Stimulated activated CD8-positive, alpha-beta memory T cell treated with anti-CD3 and anti-CD28 coated beads, Interleukin-7, amount 100 ng/mL, for 1 hour (primary cell): ENCODE measurements at places on chromosomes 12 and 14.

- no peak for DNase-seq
Observed at GRCh38 chr14:24051176-24051788, 527 bp upstream of the CARMIL3 start.

- DNase-seq, result no peak
Observed at GRCh38 chr12:68462803-68463202, 130.6 kb upstream of the MDM1 start.

DNA sequence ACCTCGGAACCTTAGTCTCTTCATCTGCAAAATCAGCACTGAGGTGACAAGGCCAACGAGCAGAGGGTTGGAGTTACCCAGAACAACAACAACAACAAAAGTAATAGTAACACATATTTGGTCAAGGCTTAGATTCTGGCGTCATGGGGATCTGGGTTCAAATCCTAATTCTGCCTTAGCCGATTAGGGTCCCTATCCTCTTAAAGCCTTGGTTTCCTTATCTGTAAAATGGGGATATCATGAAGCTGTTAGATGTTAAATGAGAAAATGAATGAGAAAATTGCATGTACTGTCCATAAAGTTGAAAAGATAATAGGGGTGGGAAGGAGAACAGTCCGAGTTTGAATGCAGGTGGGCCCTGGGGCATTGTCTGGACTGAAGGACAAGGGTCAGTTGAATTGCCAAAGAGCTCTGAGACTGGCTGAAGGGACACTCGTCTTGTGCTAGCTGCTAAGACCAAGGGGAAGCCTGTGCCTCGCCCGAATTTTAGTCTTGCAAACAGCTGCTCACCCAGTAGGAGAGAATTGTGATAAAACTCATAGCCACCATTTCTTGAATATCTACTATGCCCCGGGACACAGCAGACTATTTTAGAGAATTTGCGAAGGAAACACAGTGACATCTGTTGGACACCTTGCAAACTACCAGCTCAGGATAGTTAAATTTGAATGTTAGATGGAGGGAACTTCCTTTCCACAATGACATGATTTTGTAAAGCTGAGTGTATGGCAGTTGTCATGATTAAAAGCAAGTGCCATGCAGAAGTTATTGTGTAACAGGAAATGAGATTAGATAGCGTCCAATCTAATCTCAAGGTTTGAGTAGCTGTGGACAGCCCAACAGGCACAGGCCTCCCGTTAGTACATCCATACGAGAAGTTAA is 6.8 kb upstream of the HNF1A start:
- no peak for DNase-seq

GRCh38 chr14:36302823-36303222 is 17.6 kb downstream of the MBIP start:
- DNase-seq, result no peak

GRCh38 chr12:121789233-121789781 is 4.2 kb downstream of the RHOF start:
- no peak for DNase-seq

DNA sequence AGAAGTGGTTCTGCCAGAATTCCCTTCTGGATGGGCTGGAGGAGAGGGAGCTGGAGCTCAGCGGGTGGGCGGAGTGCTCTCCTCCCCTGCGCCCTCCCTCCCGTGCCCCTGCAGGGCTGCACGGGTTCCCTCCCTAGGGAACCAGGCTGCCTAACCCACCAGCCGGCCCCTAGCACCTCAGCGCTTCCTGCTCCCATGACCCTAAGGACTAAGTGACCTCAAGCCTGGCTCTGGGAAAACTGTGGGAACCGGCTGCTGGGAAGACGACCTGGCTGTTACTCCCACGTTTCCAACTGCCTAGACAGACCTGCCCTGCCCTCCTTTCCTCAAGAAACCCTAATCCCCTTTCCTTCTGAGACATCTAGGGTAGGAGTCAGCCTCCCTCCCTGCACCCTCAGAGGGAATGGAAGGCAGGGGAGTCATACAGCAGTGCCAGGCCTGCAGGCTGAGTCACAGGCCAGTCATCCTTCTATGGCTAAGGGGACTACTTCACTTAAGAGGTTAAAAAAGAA is 31.5 kb downstream of the SLC6A12 start:
- no peak for DNase-seq

GRCh38 chr12:18549598-18549997 is 188.2 kb downstream of the PLCZ1 start:
- DNase-seq, result no peak
